ENCODE measurements at places on chromosomes 3 and 15. TPM values are rescaled to one million over a fixed set of nuclear protein-coding genes. Genes with fewer than 3 reads are reported as not detected.
A peak's percentile ranks its signal among the peaks of the same experiment; 100 is the strongest.

ITGA11 gene
- 13.1 TPM for total RNA-seq

- no peak for ATAC-seq
These were observed 6.2 kb upstream of the EPHA3 start for GRCh38 chr3:89101251-89101650.

DNA sequence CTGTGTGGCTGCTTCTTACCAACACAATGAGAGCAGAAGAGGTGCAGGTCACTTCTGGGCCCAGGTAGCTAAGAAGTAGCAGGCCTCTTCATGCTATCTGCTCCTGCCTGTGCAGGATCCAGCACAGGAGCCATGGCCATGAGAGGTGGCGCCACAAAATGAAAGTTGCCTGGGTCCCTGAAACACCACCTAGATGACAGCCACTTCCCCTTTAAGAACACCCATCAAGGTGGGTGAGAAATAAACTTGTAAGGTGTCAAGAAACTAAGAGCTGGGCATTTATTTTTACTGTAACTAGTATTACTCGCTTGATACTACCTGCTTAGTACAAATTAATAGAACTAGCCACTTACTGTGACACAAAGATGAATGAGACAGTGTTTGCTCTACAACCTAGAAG lies 484.6 kb upstream of the TBL1XR1 start:
- ATAC-seq = no peak

- ATAC-seq = no peak
These were observed 145.9 kb downstream of the IGF1R start for GRCh38 chr15:98794211-98794610.

- no peak for ATAC-seq
These were observed 781 bp upstream of the DPH6 start for GRCh38 chr15:35546511-35547381.

DNA sequence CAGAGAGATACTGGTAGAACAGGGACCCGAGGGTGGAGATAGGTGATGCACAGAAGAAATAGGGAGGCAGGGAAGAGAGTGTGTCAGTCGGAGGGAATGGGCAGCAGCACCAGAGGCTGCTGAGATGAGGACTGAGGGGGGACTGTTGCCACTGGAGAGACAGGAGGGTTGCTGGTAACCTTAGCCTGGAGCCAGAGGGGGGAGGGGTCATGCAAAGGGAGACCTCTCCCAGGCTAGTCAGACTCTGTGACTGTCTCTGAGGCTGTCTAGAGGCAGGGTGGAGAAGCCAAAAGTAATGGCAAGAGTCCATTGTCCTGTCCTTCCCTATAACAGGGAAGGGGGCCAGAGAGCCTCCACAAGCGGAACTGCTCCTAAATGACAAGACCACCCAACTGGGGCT lies 2.1 kb upstream of the DLEC1 start:
- ATAC-seq = no peak

GPR62 gene
- not detected for total RNA-seq

C2CD4A gene
- 5.8 TPM for total RNA-seq

DNA sequence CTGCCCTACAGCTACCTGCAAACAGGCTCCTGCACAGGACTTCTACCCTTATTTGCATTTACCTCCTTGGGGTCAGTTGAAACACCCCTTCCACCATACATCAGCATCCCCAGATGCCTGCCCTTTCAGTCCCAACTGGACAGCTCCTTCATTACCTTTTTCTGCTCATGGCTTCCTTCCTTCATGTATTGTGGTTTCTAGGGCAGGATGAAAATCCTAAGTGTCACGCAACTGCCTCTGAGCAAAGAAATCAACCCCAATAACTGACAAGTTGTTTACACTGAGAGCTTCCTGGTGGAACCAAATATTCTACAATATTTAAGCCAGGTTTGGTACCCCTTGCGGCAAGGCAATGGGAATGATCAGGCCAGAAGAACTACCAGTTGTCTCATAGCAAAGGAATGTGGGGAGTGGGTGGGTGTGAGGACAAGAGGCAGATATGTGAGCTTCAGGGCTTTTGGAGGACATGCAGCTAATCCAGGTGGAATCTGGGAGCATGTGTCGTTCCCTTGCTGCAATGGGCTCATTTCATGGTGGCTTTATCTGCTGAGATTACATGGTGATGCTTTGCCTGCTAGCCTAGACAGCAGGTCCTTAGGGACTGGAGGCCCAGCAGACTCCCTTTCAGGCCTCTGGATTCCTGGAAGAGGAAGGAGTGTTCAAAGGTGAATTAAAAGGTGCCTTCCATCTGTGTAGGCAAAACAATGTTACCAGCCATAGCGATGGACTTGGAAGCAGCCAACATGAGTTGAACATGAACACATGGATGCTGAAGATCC lies 34.9 kb downstream of the PPCDC start:
- no peak for ATAC-seq

SCG5 gene
- total RNA-seq = 2.9 TPM

GRCh38 chr3:77693147-77693546 lies 653.2 kb downstream of the ROBO2 start:
- no peak for ATAC-seq

TJP1 gene
- total RNA-seq = not detected

SELENOK gene
- total RNA-seq = 55.9 TPM

CHRD gene
- 0.05 TPM for total RNA-seq

DNA sequence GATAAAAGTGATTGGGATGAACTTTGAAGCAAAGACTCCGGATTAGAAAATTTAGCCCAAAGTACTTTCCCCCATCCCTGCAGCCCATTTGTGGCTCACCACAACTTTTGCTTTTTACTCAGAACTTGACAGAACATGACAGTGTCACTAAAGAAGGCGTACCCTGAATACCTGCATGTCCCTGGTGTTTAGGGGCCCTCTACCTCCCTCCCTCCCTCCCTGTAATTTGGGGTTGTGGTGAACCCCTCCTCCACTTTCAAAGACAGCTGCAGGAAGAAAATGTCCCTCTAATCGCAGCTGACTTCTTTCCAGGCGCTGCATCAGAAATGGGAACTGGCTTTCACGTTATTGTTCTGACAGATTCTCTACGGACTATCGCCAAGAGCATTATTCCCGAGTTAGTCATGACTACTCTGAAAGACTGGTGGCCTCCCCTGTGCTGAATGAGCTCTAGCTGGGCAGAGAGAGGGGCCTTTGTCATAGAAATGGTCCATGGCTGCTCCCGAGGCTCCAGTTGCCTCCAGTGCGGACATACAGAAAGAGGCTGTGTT lies 93.2 kb upstream of the ARHGEF3 start:
- peak; percentile 88 for ATAC-seq

CLSTN2 gene
- total RNA-seq = not detected

GRCh38 chr3:122825460-122825859 lies 30.6 kb downstream of the SLC49A4 start:
- ATAC-seq = no peak

- ATAC-seq = no peak
These were observed 284.4 kb downstream of the RBMS3 start for GRCh38 chr3:29565236-29565635.

- no peak for ATAC-seq
These were observed 259.6 kb downstream of the LRTM1 start for GRCh38 chr3:54668236-54668635.

GRCh38 chr3:172666873-172667694 lies 43.8 kb downstream of the NCEH1 start:
- ATAC-seq = peak; percentile 93

- peak; percentile 84 for ATAC-seq
These were observed 961 bp downstream of the HAPLN3 start for GRCh38 chr15:88894348-88894818.

GRCh38 chr3:155079746-155080487 lies at the start of gene MME:
MME (plus strand) TSS chr3:155080319; CDS start chr3:155084168, 3,849 bp downstream.
- no peak for ATAC-seq

- ATAC-seq = no peak
These were observed 355.3 kb downstream of the TBC1D5 start for GRCh38 chr3:17387108-17387507.

- ATAC-seq = no peak
These were observed 10.4 kb downstream of the TNK2 start for GRCh38 chr3:195897853-195898415.

- no peak for ATAC-seq
These were observed 305.7 kb upstream of the ATP11B start for GRCh38 chr3:182487611-182488010.

- no peak for ATAC-seq
These were observed 190.2 kb upstream of the DPH6 start for GRCh38 chr15:35736150-35736549.

GRCh38 chr3:56860939-56861338 lies 59.2 kb upstream of the ARHGEF3 start:
- no peak for ATAC-seq

GRCh38 chr15:34795267-34796081 lies at the start of gene ACTC1:
ACTC1 (minus strand) TSS chr15:34795549; CDS start chr15:34794808, 741 bp downstream.
- no peak for ATAC-seq

GRCh38 chr3:98529856-98530459 lies 1.8 kb upstream of the GPR15 start:
- no peak for ATAC-seq

DNA sequence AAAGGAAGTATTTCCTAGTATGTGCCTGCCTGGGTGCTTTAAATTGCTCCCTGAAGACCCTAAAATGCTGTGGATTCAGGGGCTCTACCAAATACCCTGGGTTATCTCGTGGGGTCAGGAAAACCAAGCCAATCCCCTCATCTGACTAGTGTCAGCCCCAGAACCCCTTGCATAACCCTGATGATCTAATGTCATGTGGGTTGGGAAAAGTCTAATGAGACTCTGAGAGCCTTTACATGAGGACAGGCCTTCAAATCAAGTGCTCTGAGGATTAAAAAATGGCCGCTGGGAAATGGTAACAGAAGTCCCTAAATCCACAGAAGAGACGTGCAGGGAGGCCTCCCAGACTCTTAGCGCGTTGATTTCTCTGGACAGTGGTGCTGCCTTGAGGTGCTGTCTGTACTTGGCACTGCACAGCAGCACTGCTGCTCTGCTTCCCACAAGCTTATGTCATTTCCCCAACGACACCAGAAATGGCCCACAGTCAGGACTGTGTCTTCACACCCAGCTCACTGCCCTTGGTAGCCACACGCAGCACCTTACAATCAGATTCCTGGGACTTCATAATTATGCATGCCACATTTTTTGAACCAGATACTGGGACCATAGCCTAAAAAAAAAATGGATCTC lies 16.6 kb downstream of the EIF4E3 start:
- ATAC-seq = no peak

DNA sequence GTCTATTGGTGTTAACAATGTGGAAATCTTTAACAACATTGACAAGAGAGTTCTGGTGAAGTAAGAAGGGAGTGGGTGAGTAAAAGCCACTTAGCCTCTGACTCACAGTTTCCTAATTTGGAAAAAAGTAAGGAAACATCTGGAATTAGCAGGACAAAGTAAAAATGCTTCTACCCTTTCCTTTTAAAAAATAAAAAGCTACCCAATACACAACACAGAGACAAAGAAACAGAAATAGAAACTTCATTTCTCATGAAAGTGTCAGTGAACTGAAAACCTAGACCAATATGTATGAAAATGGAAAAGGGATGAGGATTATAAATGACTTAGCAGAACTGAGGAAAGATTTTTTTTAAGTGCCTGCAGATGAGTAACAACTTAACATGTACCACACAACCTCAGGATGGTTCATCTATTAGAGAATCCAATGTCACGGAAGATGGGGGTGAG lies 65.4 kb downstream of the SSR3 start:
- ATAC-seq = peak; percentile 66

GRCh38 chr3:39804951-39805350 lies 4.5 kb upstream of the MYRIP start:
- no peak for ATAC-seq

CHRFAM7A gene
- total RNA-seq = not detected

- ATAC-seq = no peak
These were observed 13.8 kb upstream of the TEX264 start for GRCh38 chr3:51657234-51657633.

- ATAC-seq = no peak
These were observed 180.0 kb upstream of the SMAD3 start for GRCh38 chr15:66885281-66885915.

DNA sequence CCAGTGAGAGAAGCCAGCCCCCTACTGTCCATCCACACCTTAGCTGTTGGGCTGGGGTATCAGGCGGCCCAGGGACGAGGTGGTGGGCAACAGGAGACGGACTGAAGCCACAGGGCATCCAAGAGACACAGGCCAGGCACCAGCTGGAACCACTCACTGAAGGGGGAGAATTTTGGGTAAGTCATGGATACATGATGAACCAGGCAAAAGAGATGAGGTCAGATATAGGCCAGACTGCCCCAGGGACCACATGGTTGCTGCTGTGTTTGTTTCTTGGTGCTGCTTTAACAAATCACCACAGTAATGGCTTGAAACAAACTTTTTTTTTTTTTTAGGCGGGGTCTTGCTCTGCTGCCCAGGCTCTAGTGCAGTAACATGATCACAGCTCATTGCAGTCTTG lies 66.4 kb downstream of the SEMA5B start:
- peak; percentile 34 for ATAC-seq

UBL7 gene
- 52.6 TPM for total RNA-seq

GRCh38 chr3:53056442-53056841 lies 10.6 kb upstream of the SFMBT1 start:
- ATAC-seq = peak; percentile 32

TRH gene
- not detected for total RNA-seq

DNA sequence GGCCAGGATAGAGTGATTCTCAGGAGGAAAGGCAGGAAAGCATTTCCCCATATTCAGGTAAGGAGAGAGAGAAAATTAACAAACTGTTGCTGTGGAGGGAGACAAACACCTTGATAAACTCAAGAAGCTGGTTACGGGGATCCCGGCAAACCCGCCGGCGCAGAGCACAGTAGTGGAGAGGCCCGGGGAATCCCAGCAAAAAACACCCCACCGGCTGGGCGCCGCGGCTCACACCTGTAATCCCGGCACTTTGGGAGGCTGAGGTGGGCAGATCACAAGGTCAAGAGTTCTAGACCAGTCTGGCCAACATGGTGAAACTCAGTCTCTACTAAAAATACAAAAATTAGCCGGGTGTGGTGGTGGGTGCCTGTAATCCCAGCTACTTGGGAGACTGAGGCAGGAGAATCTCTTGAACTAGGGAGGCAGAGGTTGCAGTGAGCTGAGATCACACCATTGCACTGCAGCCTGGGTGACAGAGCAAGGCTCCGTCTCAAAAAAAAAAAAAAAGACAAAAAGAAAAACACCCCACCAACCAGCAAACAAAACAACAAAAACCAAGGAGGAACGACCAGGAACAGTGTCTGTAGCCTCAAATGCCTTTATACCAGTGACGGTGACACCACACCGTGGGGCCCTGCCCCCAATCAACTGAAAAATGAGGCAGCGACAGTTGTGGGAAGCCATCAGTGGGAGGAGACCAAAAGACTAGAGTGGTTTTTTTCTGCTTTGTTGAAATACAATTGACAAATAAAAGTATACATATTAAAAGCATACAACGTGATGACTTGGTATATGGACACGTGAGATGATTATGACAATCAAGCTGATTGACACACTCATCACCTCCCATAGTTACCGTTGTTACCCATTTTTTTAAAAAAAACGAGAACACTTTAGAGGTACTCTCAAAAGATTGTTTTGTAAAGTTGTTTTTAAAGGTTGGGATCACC lies 40.2 kb upstream of the IDH2 start:
- peak; percentile 78 for ATAC-seq

CCR9 gene
- 0.15 TPM for total RNA-seq

- ATAC-seq = no peak
These were observed 2.2 kb upstream of the ISG20 start for GRCh38 chr15:88636654-88637053.

GRCh38 chr15:48285329-48286214 lies 45.7 kb upstream of the DUT start:
- peak; percentile 28 for ATAC-seq

- ATAC-seq = no peak
These were observed 163.1 kb upstream of the HES1 start for GRCh38 chr3:193972832-193973231.

- ATAC-seq = no peak
These were observed 22.0 kb upstream of the HDC start for GRCh38 chr15:50287324-50288116.

Data from activated T-helper 17 cell treated with anti-CD3 and anti-CD28 coated beads, Interleukin-2, amount 50 U/mL, for 72 hours (primary cell).